ENCODE measurements at places on chromosomes 6 and 20.

DNA sequence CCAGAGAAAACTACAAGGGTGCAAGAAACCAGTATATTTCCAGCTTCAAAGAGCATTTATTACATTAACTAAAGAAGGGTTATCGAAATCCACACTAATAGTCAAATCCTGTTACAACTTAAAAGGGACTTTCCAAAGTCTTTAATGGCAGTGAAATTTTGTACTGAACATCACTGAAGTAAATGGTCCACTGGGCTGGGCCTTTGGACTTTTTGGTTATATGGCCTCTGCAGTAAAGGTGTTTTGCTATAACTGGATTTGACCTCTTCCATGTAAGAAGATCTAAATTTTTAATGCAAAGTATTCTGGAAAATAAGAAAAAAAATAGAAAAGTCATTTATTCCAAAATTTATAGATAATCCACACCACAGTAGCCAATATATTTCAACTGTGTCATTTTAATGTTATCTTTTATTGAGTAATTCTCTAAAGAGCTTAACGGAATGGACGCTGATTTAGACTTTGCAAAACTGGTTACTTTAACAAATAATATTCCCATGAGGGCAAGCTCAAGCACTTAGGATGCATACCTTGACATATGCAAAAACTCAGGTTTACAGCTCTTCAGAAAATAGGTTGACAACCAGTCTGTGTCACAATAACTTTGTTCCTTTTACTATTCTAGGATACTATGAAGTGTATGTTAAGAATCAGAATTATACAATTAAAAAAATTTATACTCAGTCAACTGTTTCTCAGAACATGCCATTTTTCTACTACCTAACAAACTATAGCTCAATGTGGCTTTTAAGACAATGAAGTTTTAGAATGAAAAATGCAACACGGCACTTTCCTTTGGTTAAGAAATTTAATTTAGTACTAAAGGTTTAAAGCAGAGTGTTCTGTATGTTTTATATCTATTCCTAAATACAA is 7.0 kb downstream of the RBM39 start:
- peak; percentile 37 for DNase-seq

GRCh38 chr6:168584249-168584648 is 143.3 kb downstream of the SMOC2 start:
- DNase-seq = no peak

DNA sequence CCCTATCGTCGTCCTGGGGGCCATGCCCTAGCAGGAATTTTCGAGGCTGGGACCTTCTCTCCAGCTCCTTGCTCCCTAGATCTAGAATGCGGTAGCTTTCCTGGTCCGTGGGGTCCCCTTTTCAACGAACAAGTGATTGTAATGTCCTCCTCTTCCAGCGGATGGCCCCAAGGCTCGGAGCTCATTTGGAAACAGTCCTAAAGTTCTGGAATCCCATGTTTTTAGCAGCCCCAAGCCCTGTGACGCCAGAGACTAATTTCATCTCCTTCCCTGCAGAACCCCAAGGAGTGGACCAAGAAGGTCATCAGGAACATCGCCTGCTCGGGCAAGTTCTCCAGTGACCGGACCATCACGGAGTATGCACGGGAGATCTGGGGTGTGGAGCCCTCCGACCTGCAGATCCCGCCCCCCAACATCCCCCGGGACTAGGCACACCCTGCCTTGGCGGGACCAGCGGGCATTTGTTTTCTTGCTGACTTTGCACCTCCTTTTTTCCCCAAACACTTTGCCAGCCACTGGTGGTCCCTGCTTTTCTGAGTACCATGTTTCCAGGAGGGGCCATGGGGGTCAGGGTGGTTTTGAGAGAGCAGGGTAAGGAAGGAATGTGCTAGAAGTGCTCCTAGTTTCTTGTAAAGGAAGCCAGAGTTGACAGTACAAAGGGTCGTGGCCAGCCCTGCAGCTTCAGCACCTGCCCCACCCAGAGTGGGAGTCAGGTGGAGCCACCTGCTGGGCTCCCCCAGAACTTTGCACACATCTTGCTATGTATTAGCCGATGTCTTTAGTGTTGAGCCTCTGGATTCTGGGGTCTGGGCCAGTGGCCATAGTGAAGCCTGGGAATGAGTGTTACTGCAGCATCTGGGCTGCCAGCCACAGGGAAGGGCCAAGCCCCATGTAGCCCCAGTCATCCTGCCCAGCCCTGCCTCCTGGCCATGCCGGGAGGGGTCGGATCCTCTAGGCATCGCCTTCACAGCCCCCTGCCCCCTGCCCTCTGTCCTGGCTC is 48.5 kb downstream of the PYGB start:
- peak; percentile 58 for DNase-seq

DNA sequence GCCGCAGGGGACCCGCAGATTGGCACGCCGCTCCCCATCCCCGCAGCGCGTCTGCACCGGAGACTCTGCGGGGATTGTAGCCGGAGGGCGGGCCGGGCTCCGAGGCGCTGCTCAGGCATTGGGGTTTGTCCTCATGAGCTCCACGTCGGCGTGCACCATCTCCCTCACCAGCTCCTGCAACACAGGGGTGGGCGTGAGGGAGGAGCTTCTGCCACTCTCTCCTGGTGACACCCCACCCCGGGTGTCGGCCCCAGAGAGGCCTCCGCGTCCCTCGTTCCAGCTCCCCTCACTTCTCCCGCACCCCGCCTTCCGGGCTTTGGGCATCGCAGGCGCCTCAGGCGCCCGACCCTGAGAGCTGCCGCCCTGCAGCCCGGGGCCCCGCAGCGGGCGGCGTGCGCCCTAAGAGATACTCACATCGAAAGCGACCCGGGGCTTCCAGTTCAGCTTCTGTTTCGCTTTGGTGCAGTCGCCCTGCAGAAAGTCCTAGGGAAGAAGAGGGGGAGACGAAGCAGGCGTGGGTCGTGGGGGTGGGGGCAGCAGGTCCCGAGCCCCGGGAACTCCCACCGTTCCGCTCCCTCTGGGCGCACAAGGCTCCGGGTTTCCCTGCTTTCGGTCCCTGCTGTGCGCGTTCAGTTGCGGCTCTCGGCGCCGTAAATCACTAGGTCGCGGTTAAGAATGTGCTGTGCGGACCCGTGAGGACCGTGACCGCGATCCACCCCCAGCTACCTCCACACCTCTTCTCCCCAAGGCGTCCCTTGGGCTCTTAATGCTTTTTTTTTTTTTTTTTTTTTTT is 14.5 kb downstream of the FOXC1 start:
- no peak for DNase-seq

- no peak for DNase-seq
Measured at GRCh38 chr20:64009811-64010387, 26.1 kb upstream of the C20orf204 start.

GRCh38 chr20:58094160-58094559 is 134.3 kb downstream of the ANKRD60 start:
- DNase-seq = no peak

- DNase-seq = peak; percentile 45
Measured at GRCh38 chr20:17904027-17904426, 64.6 kb downstream of the SNX5 start.

GRCh38 chr20:32790751-32791057 is 28.5 kb downstream of the DNMT3B start:
- no peak for DNase-seq

- no peak for DNase-seq
Measured at GRCh38 chr20:57842720-57843119, 132.9 kb upstream of the PMEPA1 start.

DNA sequence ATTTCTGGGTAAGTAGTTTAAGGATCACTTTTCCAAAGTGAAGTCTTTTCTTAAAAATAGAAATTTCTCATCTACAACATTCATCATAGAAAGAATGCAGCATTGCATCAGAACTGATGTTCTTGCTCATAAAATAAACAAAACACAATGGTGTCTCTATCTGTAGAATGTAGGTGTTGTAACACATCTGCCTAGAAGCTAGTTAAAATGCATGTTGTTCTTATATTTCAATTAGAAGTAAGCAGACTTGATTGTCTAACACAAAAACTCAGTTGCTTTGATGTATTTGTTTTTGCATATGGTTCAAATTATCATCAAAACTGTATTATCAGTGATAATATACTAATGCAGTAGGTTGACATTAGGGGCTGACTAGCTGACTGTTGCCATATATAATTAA is 654.7 kb upstream of the FLRT3 start:
- no peak for DNase-seq

- DNase-seq = no peak
Measured at GRCh38 chr6:3983778-3984177, 95.2 kb downstream of the FAM217A start.

- no peak for DNase-seq
Measured at GRCh38 chr6:36912586-36912985, 26.8 kb downstream of the C6orf89 start.

DNA sequence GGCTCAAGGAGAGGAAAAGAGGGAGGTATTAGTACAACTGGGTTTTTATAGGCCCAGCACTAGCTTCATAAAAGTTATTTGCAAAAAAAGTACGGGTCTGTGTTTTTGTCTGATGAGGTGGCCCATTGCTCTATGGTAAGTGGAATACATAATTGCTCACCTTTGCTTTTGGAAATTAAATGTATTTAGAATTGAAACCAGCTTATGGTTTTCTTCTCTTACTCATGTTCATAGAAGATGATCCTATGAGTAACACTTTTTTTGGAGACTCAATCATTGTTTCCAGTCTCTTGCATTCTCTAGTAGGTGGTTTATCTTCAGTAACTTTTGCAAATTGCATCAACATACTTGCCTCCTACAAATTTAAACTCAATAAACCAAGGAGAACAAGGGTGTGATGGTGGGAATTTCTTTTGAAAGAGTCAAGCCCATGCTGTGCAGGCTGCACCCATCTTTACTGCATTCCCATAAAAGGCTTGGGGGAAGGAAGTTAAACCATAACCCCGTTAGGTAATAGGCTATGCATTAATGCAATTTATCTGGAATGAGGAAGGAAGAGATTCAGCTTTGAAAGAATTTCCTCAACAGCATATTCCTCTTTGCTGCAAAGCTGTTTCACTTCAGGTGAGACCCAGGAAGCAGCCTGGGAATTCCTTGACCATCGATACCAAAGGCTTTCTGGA is 48.5 kb upstream of the EDN1 start:
- DNase-seq = no peak

DNA sequence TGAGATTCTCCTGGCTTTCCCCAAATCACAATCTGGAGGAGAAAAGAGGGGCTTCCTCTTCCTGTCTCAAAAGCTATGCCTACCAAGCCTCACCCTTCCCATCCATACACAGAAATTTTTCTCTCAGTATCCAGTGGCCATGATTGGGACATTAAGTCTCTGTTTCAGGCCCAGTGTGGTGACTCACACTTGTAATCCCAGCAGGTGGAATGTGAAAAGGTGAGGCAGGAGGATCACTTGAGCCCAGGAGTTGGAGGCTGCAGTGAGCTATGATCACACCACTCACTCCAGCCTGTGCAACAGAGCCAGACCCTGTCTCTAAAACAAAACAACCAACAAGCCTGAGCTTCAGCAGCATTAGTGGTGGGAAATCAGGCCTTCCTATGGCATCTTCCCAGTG is 210.0 kb downstream of the OGFRL1 start:
- no peak for DNase-seq

DNA sequence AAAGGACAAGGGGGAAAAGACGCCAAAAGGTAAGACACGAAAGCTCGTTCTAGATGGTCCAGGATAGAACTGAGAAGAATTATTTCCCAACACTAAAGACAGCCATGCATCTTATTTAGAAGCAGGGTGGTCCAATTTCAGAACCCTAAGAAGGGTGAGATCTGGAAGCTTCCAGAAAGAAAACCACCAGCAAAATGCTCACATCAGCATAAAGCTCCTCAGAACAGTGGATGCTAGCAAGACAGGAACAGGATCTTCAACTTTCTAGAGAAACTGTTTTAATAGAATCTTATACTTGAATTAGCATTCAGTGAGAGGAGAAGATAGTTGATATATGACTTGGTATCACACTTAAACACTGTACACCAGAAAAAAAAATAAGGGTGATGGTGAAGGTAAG is 101.5 kb downstream of the ZFP64 start:
- no peak for DNase-seq

DNA sequence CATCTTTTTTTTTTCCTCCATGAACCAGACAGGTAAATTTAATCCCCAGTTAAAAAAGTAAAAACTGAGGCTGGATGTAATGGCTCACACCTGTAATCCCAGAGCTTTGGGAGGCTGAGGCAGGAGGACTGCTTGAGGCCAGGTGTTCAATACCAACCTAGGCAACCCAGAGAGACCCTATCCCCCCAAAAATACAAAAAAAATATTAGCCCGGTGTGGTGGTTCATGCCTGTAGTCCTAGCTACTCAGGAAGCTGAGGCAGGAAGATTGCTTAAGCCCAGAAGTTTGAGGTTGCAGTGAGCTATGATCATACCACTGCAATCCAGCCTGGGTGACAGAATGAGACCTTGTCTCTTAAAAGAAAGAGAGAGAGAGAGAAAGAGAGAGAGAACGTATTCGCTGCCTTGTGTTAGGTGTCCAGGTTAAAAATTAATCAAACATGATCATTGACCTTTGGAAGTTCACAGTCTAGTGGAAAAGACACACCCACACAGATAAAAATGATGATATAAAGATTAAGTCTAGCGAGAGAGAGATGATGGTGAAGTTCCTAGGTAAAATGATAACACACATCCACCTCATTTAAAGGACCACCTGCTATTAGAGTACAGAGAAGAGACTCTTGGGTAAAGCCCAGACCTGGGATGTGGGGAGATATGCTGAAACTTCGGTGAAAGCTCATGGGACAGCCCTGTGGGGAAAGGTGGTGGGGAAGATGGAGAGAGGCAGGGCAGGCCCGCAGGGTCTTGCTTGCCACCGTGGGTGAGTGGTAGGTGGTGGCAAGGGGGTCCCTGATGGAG is 4.8 kb upstream of the NHSL1 start:
- DNase-seq = no peak

DNA sequence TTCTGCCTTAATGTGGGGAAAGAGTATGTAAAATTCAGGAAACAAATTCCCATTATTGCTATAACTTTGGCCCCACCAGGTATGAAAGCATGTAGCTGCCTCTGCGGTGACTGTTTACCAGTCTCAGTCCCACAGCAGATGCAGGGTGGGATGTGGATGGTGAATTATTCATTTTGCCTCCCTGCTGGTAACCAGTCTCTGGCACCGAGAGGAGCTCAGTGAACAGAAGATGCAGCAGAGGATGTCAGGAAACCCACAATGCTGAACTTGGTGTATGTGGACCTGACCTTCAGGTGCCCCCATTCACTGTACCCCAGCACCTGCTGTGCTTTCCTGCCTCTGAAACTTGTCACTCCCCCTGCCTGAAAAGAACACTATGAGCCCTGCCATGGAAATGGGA is 8.8 kb upstream of the METTL24 start:
- no peak for DNase-seq

GRCh38 chr20:2101057-2101864 is at the start of gene STK35:
Gene STK35 (plus strand): TSS chr20:2101827. CDS start chr20:2101882, 55 bp downstream.
- DNase-seq = no peak

DNA sequence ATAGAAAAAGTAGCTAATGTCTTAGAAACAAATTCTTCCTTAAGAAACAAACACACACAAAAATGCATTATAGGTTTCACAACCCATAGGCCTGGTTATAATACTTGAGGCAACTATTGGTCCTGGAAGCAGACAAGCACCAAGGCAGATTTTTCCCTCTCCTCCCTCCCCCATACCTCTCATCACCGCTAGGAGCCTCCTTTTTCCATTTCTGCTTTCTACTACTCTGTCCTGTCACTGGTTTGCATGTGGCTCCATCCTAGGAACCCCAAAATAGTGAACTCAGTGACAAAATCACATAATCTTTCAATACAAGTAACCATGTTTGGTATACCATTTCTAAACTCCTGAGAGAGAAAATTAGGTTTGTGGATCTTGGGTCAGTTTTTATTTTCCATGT is 66.1 kb downstream of the HMGCLL1 start:
- peak; percentile 3 for DNase-seq

All from NAMALWA (cell line).